Activated CD8-positive, alpha-beta T cell treated with anti-CD3 and anti-CD28 coated beads, Interleukin-2, amount 10 ng/mL, durations not matched to agents 7 days and 5 days (primary cell): ENCODE measurements at places on chromosomes 2 and 18. TPM values are rescaled to one million over a fixed set of nuclear protein-coding genes. Genes with fewer than 3 reads are reported as not detected.

SERPINB10 gene
- total RNA-seq, result not detected

SPATA3 gene
- total RNA-seq, result 0.29 TPM

GPR45 gene
- not detected for total RNA-seq

DNA sequence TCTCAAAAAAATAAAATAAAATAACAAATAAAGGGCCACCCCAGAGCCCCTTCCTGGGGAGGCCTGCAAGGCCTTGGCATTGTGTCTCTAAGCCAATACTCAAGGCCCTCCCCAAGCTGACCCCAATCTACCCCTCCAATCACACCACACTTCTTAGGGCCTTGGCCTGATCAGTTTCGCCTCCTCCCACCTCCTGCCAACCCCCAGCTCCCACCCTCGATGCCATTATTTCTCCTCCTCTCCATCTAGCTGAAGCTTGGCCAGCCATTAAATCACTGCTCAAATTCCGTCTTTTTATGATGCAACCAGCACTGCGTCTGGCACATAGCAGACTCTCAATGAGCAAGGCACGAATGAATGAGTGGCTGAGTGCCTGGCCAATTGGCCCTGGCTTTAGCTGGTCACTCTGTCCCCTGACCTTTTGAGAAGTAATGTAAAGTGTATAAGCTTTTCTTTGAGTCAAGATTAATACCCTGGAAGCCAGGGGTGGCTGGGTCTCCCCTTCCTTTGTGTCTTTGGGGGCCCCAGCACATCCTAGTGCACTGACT, 55.9 kb downstream of the SMAD7 start:
- H3K4me1 ChIP-seq, result peaks cover 22% of the 10 kb centered on the region
- no peak overlapping the region for H3K27ac ChIP-seq
- no peak overlapping the region for H3K4me3 ChIP-seq
- H3K27me3 ChIP-seq, result no peaks in the 10 kb centered on the region
- no peaks in the 10 kb centered on the region for H3K36me3 ChIP-seq
- DNase-seq, result no peak

DNA sequence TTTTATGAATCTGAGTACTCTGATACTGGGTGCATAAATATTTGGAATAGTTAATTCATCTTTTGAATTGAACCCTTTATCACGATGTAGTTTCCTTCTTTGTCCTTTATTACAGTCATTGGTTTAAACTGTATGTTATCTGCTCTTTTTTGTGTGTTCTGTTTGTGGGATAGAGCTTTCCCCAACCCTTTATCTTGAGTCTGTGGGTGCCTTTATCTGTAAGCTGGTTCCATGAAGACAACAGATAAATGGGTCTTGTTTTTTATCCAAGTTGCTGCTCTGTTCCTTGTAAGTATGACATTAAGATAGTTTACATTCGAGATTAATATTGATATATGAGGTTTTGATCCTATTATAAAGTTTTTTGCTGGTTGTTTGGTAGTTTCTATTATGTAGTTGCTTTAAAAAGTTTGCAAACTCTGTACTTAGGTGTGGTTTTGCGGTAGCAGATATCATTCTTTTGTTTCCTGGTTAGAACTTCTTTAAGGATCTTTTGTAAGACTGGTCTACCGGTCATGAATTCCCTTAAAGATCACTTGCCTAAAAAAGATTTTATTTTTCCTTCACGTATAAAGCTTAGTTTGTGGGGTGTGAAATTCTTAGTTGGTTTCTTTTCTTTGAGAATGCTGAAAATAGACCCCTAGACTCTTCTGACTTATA, 1451.3 kb upstream of the SLC39A10 start:
- no peak overlapping the region for H3K27ac ChIP-seq
- no peak for DNase-seq
- H3K4me1 ChIP-seq, result no peaks in the 10 kb centered on the region
- H3K27me3 ChIP-seq, result no peaks in the 10 kb centered on the region
- H3K36me3 ChIP-seq, result no peaks in the 10 kb centered on the region
- H3K4me3 ChIP-seq, result no peak overlapping the region

DNA sequence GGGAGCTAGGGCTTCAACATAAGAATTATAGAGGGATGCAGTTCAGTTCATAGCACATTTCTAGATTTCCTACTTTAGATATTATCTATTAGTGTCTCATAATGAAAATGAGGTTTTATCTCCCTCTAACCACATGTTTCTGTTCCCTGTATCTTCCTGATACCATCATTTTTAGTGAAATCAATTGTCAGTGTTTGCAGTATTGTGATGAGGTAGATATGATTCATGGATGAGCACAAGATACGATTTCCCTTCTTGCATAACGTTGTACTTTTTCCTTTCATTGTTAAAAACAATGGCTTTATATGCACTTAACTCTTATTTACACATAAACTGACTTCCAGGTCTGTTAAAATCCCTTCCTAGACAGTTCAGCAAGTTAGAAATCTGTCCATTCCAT, 211.4 kb downstream of the ZBTB7C start:
- H3K4me3 ChIP-seq, result no peak overlapping the region
- no peak for DNase-seq
- H3K27ac ChIP-seq, result no peak overlapping the region
- H3K27me3 ChIP-seq, result peaks cover 20% of the 10 kb centered on the region
- H3K36me3 ChIP-seq, result no peaks in the 10 kb centered on the region
